ENCODE measurements at places on chromosomes 4 and X.
A peak's percentile ranks its signal among the peaks of the same experiment; 100 is the strongest.

GRCh38 chr4:85318415-85318814 lies 156.5 kb upstream of the ARHGAP24 start:
- no peak for DNase-seq

- DNase-seq = no peak
Observed at GRCh38 chr4:52099860-52100461, 48.9 kb downstream of the SPATA18 start.

- DNase-seq = no peak
Observed at GRCh38 chrX:139692908-139693307, 15.1 kb downstream of the MCF2 start.

GRCh38 chr4:177321647-177322046 lies 12.0 kb downstream of the NEIL3 start:
- DNase-seq = no peak

DNA sequence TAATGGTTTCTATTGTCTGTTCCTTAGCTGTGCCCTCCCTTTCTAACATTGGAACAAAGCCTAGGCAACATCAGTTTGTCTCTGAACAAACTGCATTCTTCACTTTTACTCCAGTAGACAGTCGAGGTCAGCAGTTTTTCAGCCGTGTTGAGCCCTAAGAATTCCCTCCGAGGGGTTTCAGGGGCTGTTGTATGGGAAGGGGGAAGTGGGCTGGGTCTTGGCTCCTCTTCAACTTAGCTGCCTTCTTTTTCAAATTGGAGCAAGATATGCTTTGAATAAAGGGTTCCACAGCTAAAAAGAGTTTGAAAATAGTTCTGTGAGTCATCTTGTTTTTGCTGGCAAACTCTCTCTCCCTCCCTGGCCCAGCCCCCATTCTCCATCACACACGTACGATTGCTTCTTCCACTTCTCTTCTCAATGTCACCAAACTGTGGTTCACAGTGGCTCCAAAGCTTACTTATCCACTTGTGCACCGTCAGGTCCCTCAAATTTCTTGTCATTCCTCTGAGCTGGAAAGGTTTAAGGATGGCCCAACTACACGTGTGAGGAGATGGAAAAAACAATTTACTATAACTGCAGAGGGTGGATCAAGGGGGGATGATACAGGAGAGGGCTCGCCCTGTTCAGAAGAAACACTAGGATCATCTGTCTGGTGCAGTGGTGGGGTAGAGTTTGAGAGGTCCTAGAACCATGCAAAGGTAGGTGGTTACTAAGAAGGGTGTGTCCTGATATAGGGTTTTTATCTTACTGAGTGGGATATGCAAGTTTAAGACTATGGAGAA lies 9.2 kb upstream of the MAML3 start:
- no peak for DNase-seq

DNA sequence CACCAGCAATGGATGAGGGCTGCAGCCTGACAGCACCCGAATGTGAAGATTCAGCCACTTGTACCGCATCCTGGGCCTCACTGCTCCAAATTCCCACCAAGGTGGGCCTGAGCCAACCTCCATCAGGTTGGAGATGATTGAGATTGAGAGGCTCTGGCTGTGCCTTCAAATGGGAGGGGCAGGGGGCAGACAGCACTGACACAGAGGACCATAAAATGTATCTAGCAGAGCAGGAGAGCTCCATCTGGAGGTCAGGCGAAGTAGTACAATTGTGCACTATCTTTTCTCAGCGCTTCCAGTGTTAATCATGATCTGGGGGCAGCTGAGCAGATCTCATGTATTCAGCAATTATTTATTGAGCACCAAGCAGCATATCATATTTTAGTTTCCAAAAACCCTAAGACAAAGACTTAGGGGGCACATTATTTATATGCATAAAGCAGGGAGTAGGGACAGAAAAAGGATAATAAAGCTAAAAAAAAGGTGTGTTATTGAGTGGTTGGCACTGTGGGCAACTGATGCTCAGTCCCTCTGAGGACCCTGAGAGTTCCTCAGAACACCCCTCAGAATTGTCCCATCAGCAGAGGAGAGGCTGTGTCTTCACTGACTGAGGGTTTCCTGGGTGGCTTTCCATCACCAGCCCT lies 31.6 kb upstream of the C1QTNF7 start:
- DNase-seq = peak; percentile 14

DNA sequence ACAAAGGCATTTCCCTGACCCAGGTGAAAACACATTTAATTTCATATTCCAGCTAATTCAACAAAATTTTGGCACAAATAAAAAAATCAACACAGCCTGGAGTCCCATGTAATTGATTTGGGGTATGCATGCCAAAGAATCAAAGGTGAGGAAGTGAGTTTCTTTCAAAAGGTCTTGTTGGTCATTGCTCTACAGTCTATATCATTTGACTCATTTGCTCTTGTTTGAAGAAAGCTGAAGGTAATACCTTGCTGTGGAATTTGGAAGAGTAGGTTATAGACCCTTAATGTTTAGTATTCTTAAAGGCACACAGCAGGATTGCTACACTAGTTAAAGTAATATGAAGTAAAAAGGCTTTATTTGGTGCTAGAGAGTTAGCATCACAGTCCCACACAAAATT lies 25.4 kb downstream of the COL4A6 start:
- DNase-seq = no peak

DNA sequence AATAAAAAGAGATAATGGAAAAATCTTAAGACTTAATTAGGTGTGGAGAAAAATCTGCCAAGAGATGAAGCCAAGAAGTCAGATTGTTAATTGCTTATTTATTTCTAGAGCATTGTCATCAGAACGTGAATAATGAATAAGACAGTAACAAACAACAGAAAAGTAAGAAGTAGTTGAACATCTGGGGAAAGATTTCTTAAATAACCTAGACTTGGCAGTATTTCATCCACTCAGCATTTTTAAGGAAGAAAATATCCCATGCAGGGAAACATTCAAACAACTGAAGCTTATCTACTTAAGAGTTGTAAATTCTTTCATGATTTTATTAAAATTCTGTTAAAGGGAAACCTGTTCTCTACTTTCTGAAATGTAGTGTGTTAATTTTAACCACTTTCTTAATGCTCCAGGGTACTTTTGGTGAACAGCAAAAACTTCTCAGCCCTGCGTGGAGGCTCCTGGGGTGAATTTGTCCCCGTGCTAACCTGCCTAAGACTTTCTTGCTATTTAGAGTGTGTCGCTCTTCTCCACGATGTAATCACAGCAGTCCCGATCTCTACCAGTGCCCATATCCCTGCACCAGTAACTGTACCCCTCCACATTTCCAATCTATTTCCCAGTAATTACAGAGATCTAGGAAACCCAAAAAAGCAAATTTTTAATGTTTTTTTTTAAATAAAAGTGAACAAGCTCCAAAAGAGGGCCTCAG lies 124.6 kb downstream of the CORIN start:
- no peak for DNase-seq

- DNase-seq = no peak
Observed at GRCh38 chrX:40097504-40098263, at the start of gene BCOR. Gene BCOR (minus strand): TSS chrX:40097958. CDS start chrX:40077929, 20,029 bp downstream.

DNA sequence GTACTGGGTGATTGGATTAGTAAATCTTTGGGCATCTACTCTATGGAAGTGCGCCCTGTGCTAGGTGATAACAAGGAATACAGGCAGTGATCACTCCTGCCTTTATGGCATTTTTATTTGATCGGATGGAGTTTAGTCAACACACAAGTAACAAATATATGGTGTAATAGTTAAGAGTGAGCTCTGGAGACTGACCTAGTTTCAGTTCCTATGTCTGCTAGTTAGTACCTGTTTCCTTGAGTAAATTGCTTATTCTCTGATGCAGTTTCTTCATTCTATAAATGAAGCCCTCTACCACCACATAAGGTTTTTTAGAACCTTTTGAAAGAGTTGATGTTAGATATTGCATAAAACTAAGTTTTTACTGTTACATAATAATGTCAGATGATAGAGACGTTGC lies 134.6 kb downstream of the KDM6A start:
- DNase-seq = no peak

DNA sequence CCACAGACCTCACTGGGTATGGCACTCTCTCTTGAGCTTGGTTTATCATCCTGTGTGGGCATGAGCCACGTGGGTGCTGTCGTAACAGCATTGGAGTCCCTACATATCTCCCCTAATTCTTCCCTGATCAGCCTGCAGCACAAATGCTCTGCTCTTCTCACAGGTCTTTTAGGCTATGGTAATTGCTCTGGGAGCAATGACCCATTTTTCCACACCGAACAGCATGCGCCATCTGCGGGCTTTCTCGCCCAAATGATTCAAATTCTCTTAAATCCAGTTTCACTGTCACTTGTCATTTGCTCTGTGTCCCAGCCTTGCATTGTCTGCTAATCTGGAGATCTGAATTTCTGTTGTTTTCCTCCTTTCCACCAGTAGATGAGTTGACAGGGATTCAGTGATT lies 48.9 kb upstream of the GATB start:
- DNase-seq = no peak

DNA sequence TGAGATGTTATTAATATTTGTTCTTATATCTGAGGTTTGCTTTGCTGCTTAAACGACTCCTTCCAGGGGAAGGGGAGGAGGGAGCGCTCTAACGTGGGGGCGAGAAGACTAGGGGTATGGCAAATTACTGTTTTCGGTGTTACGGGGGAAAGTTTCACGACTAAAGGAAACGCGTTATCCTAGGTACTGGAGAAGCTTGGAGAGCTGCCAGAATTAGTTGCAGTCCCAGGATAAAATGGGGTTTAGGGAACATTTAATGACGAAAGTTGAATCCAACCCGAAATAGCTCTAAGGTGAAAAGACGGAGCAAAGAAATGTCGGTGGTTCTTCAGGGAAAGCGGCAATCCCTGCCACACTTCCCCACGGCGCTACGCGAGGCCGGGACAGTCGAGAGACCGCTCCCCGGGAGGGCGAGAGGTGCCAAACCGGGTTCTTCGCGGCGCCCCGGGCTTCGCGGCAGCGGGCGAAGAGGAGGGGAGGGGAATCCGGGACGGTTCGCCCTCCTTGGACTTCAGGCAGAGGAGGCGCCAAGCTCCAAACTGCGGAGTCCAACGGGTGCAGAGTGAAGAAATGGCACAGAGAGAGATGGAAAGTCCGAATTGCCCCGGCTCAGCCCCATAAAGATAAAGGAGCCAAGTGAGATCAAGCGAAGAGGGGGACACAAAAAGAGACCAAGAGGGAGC lies 724 bp downstream of the THOC2 start:
- no peak for DNase-seq

DNA sequence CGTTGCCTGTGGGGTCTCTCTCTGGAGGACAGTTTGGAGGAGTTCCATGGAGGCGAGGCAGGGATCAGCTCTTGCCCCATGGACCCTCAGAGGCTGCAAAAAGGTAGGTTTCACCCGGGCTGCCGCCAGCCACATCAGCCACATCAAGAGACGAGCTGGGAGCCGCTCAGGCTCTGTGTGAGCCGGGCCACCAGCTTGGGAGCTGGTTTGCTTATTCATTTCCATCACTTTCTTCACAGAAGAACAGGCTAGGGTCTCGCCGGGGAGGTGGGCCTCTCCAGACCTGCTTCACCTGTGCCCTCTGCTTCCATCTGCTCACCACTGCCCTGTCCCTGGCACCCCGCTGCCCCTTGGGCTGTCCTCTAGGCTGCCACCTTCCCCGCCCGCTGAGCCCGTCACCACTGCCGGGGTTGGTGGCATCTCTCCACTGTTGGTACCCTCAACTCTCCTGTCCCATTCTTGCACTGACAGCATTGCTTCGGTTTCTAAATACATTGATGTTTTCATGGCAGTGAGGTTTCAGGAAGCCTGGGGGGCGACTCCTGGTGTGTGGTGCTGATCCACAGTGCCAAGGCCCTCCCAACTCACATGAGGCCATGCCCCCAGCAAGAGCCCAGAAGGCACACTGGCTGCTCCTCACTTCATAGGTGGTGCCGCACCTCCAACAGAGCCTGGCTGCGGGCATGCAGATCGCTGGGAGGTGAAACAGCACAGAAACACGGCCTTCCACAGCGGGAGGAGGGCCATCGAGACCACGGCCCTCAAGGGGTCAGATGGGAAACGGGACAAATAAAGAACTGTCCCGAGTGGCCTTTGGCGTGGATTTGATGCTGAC lies 4.5 kb upstream of the TREX2 start:
- no peak for DNase-seq

DNA sequence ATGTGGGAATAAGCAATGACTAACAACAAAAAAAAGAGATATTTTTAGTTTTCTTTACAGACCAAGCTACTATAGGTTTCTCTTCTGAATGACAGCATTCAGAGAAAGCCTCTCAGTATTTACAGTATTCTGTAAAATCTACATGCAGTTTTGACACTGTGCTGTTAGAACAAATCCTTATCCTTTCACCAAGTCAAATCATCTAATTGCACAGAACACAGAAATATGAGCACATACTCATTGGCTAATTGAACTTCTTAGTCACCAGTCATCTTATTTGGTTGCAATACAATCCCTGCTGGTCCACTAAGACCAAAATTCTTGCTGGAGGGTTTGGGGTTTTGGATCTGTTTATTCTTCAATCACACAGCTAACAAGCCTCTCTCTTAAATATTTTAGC lies 5.7 kb downstream of the ACOT9 start:
- no peak for DNase-seq

GRCh38 chr4:10891866-10892265 lies 207.3 kb upstream of the CLNK start:
- DNase-seq = no peak

DNA sequence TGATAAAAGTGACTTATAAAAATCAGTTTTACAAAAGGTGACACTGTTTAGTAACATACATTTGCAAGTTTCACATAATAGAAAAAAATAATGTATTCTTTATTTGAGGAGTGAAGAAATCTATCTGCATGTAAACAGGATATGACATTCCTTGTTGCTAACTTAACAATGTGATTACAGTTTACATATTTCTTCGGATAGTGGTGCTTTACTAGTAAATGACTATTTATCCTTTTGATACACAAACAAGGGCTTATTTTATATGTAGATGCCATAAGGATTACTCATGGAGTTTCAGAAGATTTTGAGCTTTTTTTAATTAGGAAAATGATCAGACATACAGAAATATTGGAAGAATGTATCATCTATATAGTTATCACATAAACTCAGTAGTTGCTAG lies 126.5 kb downstream of the SLIT2 start:
- no peak for DNase-seq

DNA sequence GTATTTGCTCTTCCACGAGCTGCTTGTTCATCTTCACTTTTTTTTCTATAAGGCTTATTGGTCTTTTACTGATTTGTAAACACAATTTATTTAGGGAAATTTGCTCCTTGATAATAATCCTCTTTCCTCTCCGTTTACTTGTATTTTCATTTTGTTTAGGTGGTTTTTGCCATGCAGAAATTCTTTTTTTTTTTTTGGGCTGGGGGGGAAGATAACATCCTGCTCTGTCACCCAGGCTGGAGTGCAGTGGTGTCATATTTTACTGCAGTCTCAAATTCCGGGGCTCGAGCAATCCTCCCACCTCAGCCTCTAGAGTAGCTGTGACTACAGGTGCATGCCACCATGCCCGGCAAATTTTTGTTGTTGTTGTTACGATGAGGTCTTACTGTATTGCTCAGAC lies 31.6 kb upstream of the BRS3 start:
- no peak for DNase-seq

- DNase-seq = no peak
Observed at GRCh38 chr4:125582302-125582701, 267.5 kb downstream of the FAT4 start.
